Activated CD8-positive, alpha-beta memory T cell treated with anti-CD3 and anti-CD28 coated beads, Interleukin-2, amount 50 U/mL, for 4 hours (primary cell): ENCODE measurements at places on chromosomes 11 and 22.

DNA sequence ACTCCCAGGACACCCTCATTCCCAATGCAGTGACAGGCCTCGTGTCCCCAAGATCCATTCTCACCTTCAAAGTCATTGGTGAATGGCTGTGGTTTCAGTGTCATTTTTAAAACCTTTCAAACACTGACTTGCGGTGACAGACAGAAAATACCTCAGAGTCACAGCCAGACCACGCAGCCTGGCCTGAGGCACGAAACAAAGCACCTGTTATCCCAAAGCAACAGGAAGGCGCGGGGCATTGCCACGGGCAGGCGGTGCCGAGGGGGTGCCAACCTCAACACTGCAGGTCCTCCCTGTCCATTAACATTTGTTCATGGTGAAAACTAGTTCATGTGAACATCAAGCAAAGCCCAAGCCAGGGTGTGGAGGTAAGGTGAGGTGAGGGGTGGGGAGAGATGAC lies 38.2 kb downstream of the RPUSD4 start:
- no peak for DNase-seq

- DNase-seq, result no peak
Measured at GRCh38 chr11:115423728-115424459, 80.3 kb downstream of the CADM1 start.

GRCh38 chr11:81644239-81644840 lies 1089.3 kb downstream of the FAM181B start:
- no peak for DNase-seq

GRCh38 chr11:120797143-120797542 lies 226.8 kb upstream of the TBCEL start:
- no peak for DNase-seq

DNA sequence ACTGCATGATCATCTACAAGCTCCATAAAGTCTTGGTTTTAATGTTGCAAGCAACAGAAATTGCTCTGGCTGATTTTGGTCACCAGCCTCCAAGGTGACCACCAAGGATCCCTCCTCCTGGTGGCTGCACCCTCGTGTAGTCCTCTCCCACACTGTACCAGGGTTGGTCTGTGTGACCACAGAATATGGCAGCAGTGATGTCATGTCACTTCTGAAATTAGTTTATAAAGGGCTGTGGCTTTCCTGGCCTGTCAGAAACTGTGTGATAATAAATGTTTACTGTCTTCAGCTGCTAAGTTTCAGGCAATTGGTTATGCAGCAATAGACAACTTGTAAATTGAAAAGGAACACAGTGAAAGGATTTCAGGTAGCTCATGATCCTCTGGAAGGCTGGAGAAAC lies 5.3 kb upstream of the PRDM11 start:
- no peak for DNase-seq

DNA sequence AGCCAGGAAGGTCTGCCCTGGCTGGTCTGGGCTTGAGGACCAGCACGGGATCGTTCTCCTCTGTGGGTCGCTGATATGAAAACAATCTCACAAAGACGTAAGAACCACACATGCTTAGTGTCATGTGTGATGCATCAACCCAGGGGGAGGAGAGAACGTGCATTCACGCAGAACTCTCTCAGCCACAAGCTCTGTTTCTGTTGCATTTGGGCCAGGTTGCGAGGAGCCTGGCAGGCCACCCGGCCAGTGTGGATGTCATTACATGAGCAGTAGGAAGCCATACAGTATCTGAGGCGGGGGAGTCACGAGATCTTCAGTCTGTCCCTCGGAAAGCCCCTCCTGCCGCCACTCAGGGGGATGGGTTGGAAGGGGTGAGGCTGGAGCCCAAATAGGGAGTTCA lies 53.1 kb upstream of the KCNQ1OT1 start:
- DNase-seq, result no peak

DNA sequence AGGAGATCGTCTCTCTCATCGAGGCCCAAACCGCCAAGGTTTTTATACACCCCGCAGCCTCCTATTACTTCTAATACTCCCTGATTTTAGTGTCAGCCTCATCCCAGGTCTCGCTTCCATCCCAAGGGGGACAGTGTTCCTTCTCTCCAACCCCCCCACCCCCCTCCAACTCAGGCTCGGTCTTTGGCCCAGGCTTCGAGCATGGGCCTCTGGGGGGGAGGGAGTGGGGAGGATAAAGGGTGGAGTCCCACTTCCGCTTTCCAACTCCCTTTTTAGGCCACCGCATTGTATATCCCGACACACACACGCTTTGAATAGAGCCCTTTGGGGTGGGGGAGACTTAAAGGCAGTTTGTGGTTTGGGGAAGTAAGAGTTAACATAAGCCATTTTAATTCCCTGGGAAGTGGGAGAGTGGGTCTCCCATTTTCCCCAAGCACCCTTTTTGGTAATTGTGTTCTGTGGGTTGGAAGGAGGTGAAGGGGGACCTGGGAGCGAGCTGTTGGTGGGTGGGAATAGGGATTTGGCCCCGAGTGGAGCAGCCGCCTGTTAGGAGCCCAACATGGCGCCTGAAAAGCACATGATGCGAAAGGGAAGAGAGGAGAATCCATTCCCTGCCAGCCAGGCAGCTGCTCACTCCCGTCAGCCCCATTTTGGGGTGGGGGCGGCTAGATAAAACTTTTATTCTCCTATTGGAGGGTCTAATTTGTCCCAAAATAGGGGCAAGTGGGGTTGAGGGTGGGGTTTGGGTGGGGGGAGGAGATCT lies 844 bp downstream of the PCF11 start:
- DNase-seq, result peak; percentile 35

GRCh38 chr22:44906999-44907644 lies 102.7 kb downstream of the PHF21B start:
- no peak for DNase-seq

GRCh38 chr11:19311308-19312030 lies 70.7 kb upstream of the E2F8 start:
- DNase-seq, result peak; percentile 22

DNA sequence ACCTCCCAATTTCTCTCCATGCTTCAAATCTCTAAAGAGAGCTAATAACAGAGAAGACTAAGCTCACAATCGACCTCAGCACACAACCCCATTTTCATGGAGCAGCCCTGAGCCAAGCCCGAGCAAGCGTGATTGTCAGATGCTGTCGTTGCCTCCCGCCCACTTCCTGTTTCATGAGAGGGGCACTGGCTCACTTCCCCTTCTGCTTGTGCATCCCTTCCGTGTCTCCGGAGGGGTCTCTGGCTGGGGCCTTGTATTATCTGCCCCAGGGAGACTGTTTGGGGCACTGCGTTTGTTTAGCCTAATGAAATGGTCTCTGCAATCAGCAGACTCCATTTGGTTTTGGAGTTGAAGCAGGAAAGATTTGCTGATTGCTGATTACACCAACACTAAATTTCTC lies 181.3 kb upstream of the SEZ6L start:
- no peak for DNase-seq

GRCh38 chr22:23044570-23044969 lies 25.7 kb upstream of the GNAZ start:
- DNase-seq, result no peak

DNA sequence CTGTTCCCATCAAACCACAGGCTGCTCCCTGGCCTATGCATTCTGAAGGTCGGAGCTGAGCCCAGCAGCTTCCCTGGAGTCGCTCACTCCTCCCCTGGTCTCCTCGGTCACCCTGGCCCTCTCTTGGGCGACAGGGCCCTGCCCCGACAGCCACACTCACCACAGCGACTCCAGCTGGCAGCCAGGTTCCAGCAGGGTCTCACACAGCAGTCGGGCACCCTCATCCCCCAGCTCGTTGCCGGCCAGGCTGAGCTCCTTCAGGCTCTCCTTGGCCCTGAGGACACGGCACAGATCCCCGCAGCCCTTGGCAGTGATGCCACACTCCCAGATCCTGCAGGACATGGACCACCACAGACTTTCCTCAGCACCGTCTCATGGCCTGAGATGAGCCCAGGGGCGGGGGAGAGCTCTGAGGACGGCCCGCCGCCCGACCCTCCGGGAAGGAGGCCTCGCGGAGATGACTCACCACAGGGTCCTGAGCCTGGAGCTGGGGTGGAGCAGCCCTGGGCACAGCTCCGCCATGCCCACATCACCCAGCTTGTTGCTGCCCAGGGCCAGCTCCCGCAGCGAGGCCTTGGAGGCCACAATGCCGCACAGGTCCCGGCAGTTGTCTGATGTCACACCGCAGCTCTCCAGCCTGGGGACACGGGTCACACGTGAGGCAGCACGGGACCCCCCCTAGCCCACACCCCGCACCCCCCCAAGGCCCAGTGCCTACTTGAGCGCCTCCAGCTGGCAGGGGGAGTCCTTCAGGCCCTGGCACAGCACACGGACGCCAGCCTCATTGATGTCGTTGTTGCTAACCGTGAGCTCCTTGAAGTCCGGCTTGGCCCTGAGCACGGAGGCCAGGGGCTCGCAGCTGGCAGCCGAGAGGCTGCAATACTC lies 8.5 kb downstream of the RNH1 start:
- DNase-seq, result no peak

DNA sequence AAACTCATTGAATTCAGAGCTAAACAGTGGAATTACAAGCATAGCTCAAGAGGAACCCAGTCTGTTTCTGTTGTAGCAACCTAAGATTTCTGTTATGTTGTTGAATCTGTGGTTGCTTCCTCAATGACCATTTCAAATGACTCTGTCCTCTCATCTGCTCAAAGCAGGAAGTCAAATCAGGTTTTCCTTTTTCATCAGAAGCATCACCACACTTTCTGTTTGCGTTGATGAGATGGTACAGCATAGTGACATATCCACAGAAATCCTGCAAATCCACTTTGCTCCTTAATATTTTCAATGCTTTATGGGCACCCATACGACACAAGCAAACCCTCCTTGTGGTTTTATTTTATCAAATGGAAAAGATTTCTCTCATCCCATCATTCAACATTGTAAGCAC lies 12.6 kb upstream of the UCP2 start:
- DNase-seq, result no peak

DNA sequence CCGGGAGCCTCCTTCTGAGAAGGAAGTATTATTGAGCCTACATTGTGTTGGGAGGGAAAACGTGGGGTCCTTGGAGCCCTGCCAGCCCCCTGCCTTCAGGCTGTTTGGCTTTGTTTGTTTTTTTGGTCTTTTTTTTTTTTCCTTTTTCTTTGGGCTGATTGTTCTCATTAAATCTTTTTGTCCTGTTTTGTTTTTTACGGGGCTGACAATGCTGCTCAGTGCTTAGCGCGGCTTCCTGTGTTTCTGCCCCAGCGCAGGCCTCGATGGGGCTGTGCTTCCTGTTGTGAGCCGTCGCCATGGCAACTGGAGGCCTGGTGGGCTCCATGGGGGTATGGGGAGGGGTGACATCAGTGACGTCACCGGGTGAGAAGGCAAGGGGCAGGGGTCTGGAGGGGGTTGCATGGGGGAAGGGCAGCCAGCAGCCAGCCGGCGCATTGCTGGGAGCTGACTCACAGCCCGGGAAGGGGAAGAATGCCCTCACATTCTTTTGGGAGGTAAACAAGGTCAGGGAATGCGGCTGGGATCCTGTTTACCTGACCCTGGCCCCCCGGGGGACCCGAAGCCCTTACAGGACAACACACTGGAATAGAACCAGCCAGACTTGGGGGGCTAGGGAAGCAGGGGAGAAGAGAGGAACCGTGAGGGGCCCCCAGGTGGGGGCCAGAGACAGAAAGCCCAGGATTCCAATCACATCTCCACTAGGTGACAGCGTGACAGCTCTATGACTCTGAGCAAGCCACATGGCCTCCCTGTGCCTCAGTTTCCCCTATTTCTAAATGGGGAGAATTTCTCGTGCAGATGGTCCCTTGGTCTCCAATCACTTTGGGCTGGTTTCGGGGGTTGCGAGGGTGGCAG lies 22.2 kb upstream of the CBX7 start:
- DNase-seq, result peak; percentile 70

DNA sequence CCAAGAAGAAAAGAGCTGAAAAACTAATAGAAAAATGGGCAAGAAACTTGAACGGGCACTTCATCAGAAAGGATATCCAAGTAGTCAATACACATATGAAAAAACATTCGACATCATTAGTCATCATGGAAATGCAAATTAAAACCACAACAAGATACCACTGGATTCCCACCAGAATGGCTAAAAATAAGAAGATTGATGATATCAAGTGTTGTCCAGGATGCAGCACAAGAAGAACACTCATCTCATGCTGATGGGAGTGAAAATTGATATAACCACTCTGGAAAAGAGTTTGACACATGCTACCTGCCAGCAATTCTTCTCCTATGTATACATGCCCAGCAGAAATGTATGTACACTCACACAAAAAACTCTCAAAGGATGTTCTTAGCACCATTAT lies 26.9 kb upstream of the SCUBE2 start:
- no peak for DNase-seq

GRCh38 chr11:105149477-105149876 lies 9.9 kb upstream of the CARD18 start:
- no peak for DNase-seq

DNA sequence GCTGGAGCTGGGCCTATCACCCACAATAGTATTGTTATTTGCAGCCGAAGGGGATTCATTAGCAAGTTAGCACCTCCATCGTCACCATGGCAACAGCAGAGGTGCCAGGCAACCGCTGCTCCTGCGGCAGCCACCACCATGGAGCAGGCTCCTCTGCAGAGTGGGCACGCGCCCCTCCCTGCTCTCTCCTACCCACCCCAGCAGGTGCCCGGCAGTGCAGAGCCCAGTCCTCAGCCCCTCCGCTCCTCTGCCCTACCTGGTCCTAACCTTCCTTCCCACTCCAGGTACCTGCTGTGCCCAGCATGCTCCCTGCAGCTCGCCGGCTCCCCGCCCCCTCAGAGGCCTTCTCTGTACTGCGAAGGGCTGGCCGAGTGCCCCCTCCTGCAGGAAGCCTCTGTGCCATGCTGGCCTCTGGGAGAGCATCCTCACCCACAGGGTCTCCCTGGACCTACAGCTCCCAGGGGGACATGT lies 3.6 kb downstream of the DUSP8 start:
- peak; percentile 53 for DNase-seq

GRCh38 chr11:32115446-32115845 lies 24.6 kb downstream of the RCN1 start:
- DNase-seq, result no peak

DNA sequence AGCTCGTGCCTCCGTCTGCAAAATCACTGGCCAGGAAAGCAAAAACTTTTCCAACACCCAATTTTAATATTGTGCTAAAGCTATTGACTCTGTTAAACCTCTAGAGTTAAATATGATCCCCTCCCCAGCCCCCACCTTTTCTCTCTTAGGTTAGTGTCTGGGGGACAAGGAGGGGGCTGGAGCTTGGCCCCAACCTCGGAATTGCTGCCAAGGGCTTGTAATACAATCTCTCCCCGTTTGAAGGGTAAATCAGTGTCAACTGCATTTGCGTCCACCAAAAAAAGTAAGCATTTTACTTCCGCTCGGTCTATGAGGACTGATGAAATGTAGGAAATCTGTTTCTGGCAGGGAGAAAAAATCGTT lies at the start of gene GAS2:
Gene GAS2 (plus strand): TSS at position 287 of the 363 bp plus-strand sequence. CDS start 8,259 bp downstream, outside the sequence.
- no peak for DNase-seq

GRCh38 chr22:46564084-46564714 lies 26.8 kb upstream of the CELSR1 start:
- peak; percentile 13 for DNase-seq

- no peak for DNase-seq
Measured at GRCh38 chr11:121572571-121573059, 119.8 kb upstream of the SORL1-AS1 start.

- peak; percentile 34 for DNase-seq
Measured at GRCh38 chr11:30196400-30197206, 34.2 kb upstream of the FSHB start.

GRCh38 chr22:28900379-28900925 lies 17.1 kb downstream of the ZNRF3 start:
- DNase-seq, result no peak

GRCh38 chr11:44868455-44869421 lies 81.9 kb downstream of the TP53I11 start:
- no peak for DNase-seq
